A172 (cell line): ENCODE measurements at places on chromosomes 6 and 20. TPM values are rescaled to one million over a fixed set of nuclear protein-coding genes. Genes with fewer than 3 reads are reported as not detected.

Gene SNAI1
- total RNA-seq = 0.62 and 2.6 TPM in 2 replicates

Gene SALL4
- 0.02 TPM in 1 of 2 replicates, not detected in the other for total RNA-seq

Gene ADGRB3
- total RNA-seq = not detected in 2 replicates

Gene CENPB
- total RNA-seq = 94.1 and 129 TPM in 2 replicates

Gene RHAG
- total RNA-seq = not detected in 2 replicates

Gene ENPP5
- not detected in 2 replicates for total RNA-seq

Gene SOBP
- not detected in 2 replicates for total RNA-seq

Gene PTPRK
- 41.8 and 44.1 TPM in 2 replicates for total RNA-seq
